ENCODE measurements at places on chromosomes 13 and 19. TPM values are rescaled to one million over a fixed set of nuclear protein-coding genes. Genes with fewer than 3 reads are reported as not detected.

GRCh38 chr13:77325371-77325980 lies 1.4 kb downstream of the MYCBP2 start:
- no peak for DNase-seq

The C19orf85 gene
- 0.34 TPM for total RNA-seq

The KLK12 gene
- not detected for total RNA-seq

GRCh38 chr19:30345686-30346085 lies 26.5 kb upstream of the ZNF536 start:
- no peak for DNase-seq

GRCh38 chr13:79749566-79749965 lies 268.6 kb downstream of the NDFIP2 start:
- no peak for DNase-seq

The FGF9 gene
- 1.5 TPM for total RNA-seq

DNA sequence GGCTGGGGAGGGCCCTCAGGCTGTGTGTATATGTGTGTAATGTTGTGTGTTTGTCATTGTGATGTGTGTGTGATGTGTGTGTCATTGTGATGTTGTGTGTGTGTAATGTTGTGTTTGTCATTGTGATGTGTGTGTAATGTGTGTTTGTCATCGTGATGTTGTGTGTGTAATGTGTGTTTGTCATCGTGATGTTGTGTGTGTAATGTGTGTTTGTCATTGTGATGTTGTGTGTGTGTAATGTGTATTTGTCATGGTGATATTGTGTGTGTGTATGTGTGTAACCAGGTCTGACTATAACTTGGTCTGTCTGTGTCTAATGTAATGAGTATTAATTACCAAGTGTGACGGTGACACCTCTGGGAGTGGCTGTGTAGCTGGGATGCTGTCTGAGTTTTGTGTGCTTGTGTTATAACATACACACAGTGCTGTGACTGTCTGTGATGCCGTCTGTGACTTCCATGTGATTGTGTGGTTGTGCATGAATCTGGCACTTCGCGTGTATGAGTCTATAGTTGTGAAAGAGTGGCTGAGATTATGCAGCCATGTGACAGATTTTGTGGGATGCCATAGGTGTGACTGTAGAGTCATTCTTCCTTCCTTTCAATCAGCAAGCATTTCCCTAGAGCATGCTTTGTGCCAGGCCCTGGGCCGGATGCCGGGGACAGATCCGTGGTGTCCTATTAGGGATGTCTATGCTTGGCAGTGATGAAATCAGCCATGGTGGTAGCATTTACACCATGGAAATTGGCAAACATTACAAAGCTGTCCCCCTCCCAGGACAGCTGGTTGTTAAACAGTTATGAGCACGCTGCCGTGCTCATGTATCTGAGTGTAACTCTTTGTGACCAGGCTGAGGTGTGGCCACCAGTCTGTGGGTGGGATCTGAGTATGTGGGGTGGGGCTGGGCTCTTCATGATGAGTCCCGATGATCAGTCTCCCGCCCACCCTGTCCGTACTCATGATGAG lies 6.4 kb downstream of the TNFSF14 start:
- DNase-seq = no peak

GRCh38 chr19:28727480-28728159 lies 485.3 kb downstream of the UQCRFS1 start:
- DNase-seq = no peak

- DNase-seq = no peak
These were observed 647.2 kb downstream of the LIG4 start for GRCh38 chr13:107568181-107568580.

The SLC25A41 gene
- 0.93 TPM for total RNA-seq

The RPL28 gene
- total RNA-seq = 3,050 TPM

- DNase-seq = no peak
These were observed 175.5 kb upstream of the SERP2 start for GRCh38 chr13:44197791-44198770.

GRCh38 chr13:42610649-42611048 lies 36.7 kb downstream of the TNFSF11 start:
- DNase-seq = no peak

The FCAR gene
- not detected for total RNA-seq

- no peak for DNase-seq
These were observed 519.5 kb downstream of the DCT start for GRCh38 chr13:93959796-93960533.

The CYP2F1 gene
- not detected for total RNA-seq

All from HCT116 (cell line).